Left renal pelvis (tissue), 4 donors: ENCODE measurements at places on chromosomes 2 and 18. TPM values are rescaled to one million over a fixed set of nuclear protein-coding genes. Genes with fewer than 3 reads are reported as not detected.

The XDH gene
- polyA plus RNA-seq, result 0.04 TPM

DNA sequence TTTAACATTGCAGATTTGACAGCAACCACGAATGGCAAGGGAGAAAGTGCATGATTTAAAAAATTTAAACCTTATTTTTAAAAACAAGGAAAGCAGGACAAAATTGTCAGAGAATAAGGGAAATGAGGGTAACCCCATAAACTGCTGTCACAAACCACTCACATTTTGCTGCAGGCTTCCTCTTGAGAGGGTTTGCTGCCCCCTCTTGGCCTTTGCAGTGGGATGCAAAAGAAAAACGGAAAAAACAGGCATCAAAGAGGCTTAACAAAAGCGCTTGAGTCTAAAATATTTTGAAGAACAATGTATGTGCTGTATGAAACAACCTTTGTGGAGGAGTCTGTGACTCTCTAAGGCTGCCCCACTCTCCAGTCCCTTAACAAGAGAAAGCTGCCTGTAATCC is 91.6 kb downstream of the TMX3 start:
- DNase-seq, result peak; percentile 32

DNA sequence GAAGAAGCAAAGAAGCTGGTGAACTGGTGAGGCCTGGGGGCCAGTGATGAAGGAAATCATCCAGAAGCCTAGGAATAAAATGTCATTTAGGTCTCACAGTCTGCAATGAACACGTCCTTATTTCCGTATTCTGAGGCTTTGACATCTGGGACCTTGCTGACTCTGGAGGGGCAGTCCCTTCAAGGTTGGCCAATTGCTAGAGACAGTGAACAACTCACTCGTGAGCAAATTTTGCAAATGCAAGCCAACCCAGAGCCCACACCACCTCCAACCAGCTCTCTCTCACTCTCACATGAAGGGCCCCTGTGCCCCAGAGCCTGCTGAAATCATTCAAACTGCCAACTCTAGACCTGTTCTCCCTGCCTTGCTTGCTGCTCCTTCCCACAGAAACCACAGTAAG is 279.1 kb upstream of the LYPD1 start:
- DNase-seq, result no peak

GRCh38 chr18:27785815-27786471 is 391.0 kb downstream of the CDH2 start:
- DNase-seq, result no peak

GRCh38 chr2:181672255-181673008 is 7.9 kb downstream of the NEUROD1 start:
- no peak for DNase-seq

The HOXD13 gene
- 0.10 TPM for polyA plus RNA-seq

The GULP1 gene
- 51.7 TPM for polyA plus RNA-seq

The PJVK gene
- 9.1 TPM for polyA plus RNA-seq

DNA sequence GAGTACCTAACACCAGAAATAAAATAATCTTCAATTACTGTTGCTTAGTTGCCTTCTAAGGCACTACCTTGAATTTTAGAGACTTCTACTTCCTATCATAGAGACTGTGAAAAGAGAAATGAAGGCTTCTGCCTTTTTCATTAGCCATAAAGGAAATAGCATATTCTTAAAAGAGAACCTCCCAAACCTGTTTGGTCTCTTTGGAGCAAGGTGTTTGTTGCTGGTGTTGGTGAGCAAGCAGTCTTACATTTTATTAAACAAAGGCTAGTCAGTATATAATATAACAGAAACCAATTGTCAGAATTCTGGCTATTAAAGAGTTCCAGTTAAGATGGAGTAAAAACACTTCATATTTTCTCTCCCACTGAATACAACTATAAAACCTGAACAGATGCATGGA is 116.4 kb downstream of the TAF4B start:
- no peak for DNase-seq

GRCh38 chr18:48475635-48476549 is 62.9 kb upstream of the CTIF start:
- peak; percentile 70 for DNase-seq

The CNTNAP5 gene
- polyA plus RNA-seq, result 0.07 TPM

GRCh38 chr2:134574611-134575330 is 144.0 kb downstream of the TMEM163 start:
- no peak for DNase-seq

The KCNG2 gene
- 0.19 TPM for polyA plus RNA-seq

The COL4A4 gene
- polyA plus RNA-seq, result 1.1 TPM

- no peak for DNase-seq
Measured at GRCh38 chr2:9212010-9212635, 5.5 kb downstream of the ASAP2 start.

DNA sequence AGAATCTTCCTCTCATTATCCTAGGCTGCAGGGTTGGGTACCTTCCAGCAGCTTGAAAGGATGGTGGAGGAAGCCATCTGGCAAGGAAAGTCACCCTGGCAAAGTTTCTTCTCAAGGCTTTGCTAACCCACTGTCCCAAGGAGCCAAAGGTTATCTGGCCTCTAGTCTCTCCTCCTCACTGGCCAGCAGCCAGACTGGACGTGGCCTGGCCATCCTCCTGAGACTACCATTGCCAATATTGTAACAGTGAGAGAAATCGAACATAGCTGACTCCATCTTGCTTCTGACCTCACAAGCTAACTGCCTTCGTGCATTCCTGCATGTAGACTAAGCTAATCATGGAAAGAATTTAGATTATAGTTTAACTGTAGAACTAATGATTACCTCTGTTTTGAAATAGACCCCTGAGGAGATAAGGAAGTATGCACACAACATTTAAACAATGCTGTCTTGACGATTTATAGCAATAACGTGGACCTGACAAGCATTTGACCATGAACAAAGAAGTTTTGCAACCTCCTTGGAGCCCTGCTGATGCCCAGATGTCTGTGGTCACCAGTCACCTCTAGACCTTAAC is 7.8 kb upstream of the ANXA4 start:
- no peak for DNase-seq

The SOX11 gene
- polyA plus RNA-seq, result 20.1 TPM

DNA sequence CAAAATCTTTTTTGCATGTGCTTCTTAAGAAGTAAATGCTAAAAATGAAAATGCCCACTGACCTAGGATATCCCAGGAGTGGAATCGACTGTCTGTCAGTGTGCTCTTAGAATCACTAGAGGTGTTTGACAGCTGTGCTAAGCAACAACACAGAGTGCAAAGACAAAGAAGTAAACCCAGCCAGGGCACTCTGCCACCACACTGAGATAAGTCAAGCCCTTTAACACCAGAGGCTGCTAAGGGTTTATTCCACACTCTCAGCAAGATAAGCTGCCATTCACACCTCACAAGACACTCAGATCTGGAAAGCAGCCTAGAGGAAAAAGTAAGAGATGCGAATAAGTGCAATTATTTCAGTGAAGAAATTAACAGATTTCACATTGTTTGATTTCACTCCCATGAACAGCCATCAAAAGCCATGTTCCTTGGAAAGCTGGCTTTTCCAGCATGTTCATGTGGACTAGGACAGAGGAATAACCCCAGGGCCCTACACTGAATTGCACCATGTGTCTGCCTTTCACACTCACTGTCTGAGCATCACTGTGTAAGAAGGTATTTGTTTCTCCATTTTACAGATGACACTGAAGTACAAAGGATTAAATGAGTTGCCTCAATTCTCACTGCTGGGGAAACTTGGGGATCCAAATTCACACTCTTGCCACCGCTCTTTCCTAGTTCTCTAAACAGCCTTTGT is 6.0 kb upstream of the BMP10 start:
- no peak for DNase-seq

- no peak for DNase-seq
Measured at GRCh38 chr2:171541202-171541887, 19.1 kb downstream of the CYBRD1 start.

The TRIM54 gene
- polyA plus RNA-seq, result 3.1 TPM

DNA sequence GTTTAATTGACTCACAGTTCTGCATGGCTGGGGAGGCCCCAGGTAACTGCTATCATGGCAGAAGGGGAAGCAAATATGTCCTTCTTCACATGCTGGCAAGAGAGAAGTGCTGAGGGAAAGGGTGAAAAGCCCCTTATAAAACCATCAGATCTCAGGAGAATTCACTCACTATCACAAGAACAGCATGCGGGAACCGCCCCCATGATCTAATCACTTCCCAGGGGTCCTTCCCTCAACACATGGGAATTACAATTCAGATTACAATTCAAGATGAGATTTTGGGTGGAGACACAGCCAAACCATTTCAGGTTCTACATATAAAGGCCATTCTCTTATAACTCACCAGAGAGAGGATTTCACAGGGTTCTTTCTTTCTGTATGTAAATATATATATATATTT is 62.9 kb downstream of the VRK2 start:
- no peak for DNase-seq

The FKBP1B gene
- polyA plus RNA-seq, result 13.4 TPM

- DNase-seq, result no peak
Measured at GRCh38 chr2:178280244-178280852, 86.0 kb downstream of the OSBPL6 start.

DNA sequence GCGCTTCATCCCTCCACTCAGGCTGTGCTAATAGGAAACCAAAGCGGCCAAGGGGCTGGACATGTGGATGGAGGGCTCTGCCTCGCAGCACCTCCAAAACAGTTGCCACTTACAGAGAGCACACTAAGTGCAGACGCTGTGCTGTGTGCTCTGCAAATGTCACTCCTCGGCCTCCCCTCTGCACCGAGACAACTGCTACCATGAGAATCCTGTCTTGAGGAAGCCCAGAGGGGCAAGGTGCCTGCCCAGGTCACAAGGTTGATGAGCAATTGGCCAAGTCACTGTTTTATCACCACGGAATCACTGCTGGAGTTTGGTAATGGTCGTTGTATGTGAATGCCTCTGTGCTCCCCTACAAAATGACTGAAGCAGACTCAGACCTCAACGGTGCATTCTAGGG is 132.2 kb downstream of the SEPTIN10 start:
- DNase-seq, result no peak

DNA sequence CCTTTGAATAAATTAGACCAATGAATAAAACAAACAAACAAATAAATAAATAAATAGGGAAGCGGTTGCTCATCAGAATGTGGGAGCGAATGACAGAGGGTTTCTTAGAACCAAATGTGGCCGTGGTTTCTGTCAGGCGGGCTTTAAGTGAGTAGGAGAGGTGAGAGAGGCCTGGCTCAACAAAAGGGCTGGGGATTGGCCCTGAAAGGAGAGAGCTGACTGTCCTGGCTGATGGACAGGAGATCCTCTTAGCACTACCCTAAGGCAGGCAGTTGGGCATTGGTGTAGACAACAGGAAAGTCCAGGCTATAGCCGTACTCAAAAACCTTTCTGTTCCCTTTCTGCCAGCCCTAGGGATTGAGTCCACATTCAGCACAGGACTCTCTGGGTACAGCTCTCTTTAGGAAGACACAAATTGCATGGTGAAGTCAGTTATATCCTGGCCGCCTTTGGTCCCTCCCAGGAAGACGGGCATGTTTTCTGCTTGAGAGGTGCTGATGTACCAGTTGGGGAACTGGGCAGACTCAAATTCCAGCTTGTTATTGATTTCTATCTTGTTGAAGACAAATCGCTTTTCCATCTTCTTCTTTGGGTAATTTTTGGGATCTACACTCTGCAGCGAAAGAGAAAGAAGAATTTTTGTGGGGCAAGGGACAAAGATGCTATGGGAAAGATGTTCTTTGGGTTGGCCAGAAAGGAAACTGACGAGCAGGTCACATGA is 6.5 kb downstream of the IL1B start:
- DNase-seq, result no peak

DNA sequence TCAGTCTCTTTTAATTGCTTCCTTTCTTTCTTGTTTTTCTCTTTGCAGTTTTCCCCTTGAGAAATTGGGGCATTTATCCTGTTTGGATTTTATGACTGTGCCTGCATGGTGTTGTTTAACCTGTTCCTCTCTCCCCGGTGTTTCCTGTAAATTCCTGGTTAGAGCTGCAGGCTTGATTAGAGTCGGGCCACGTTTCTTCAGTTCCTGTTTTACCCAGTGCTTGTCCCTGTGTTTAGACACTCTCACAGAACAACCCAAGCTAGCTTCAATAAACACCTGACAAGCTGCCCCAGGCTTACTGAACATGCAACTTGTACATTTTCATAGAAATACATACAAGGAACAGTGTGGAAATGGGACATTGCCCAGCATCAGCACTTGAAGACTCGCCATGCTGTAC is 53.9 kb downstream of the NGEF start:
- DNase-seq, result no peak

DNA sequence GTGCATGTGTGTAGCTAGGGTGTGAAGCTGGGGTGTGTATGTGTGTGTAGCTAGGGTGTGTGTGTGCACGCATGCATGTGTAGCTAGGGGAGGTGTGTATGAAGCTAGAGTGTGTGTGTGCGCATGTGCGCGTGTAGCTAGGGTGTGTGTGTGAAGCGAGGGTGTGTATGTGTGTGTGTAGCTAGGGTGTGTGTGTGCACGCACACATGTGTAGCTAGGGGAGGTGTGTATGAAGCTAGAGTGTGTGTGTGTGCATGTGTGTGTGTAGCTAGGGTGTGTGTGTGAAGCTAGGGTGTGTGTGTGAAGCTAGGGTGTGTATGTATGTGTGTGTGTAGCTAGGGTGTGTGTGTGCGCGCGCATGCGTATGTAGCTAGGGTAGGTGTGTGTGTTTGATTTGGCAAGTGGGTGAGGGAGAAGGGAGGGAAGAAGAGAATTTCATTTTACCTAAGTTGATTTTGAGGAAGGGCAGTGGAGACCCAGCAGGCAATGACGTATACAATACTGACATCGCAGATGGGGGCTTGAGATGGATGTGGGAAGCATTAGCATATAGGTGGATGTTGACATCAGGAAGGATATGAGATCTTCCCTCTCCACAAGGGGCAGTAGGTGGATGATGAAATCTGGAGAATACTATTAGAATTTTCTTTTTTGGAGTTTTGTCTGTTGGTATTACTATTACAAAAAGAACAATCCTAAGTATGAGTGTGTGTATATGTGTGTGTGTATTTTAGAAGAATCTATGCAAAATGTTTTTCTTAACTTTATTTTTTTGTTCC is 70.7 kb downstream of the PRELID3A start:
- DNase-seq, result no peak

The WNT10A gene
- polyA plus RNA-seq, result 0.08 TPM

The ERICH2 gene
- 2.0 TPM for polyA plus RNA-seq

GRCh38 chr2:47295981-47296635 is 106.8 kb upstream of the MSH2 start:
- DNase-seq, result no peak

GRCh38 chr2:235606004-235606715 is 112.3 kb downstream of the AGAP1 start:
- DNase-seq, result no peak

DNA sequence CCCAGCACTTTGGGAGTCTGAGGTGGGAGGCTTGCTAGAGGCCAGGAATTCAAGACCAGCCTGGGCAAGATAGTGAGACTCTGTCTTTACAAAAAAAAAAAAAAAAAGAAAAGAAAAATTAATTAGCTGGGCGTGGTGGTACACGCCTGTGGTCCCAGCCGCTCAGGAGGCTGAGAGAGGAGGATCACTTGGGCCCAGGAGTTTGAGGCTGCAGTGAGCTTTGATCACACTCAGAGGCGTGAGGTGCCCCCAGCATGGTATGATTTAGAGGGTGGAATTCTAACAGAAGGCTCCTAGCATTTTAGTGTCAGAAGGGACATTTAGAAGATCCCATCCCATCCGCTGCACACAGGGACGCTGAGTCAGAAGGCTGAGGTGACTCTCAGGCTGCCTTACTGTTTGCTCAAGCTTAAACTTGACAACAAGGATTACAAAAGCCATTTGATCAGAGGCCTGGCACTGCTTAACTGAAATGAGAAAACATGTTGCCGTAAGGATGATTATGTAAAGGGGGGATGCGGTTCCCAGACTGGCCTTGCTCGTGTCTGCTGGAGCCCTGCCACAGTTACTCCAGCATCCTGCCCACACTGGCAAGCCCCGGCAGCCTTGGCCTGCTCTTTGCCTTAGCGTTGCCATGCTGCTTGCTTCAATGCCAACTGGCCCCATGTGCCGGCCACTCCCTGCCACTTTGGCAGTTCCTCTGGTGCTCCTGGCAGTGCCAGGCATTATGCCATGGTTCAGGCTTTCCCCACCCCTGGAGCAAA is 45.6 kb upstream of the SLC1A4 start:
- DNase-seq, result no peak
